Bone marrow (tissue), 2 donors: ENCODE measurements at places on chromosomes 4 and X.

- no peak for DNase-seq
Observed at GRCh38 chrX:64152857-64153256, 52.7 kb downstream of the AMER1 start.

DNA sequence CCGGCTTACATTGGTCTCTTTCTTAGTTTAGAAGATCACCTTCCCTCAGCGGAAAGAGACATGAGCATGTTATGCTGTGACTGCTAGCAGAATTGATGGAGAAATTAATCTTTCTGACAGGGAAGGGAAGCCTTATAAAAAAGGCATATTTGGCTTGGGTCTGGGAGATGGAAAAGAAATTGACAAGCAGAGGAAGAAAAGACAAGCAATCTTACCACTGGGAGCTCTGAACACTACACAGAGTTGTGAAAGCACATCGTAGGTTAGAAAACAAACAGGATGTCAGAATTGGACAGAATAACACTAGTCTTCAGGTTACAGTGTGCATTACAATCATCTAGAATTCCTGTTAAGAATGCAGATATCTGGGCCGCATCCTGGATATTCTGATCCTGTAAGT, 1493.8 kb upstream of the IGFBP7 start:
- DNase-seq, result no peak

DNA sequence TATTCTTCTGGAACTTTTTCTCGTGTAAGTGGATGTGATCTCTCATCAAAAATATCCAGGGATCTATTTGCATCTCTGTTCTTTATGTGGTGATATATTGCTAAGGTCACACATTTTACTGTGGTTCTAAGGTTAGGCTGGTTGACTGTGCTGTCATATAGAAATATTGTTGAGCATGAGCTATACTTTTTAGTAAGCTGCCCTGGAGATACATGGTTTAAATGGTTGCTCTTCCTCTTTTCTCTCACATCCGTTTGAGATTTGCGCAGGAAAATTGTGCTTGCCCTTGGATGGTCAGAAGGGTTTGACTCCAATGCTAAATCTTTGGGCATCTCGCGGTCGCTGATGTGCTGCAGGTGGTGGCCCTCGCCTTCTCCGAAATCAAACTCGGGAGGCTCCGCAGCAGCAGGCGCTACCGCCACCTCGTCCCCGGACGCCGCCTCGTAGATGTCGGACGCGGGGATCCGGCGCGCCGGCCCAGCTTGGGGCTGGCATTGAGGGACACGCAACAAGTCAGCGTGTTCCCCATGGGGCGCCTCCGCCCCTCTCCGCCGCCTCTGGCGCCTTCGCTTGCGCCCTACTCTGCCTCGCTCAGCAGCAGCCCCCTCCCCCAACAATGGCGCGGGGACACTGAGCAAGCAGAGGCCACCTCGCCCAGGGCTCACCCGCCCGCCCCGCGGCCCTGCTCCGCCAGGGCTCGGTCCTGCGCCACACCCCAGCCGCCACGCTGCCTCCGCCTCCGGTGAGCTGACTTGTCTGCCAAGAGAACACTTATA, 154.5 kb downstream of the MSN start:
- DNase-seq, result no peak

DNA sequence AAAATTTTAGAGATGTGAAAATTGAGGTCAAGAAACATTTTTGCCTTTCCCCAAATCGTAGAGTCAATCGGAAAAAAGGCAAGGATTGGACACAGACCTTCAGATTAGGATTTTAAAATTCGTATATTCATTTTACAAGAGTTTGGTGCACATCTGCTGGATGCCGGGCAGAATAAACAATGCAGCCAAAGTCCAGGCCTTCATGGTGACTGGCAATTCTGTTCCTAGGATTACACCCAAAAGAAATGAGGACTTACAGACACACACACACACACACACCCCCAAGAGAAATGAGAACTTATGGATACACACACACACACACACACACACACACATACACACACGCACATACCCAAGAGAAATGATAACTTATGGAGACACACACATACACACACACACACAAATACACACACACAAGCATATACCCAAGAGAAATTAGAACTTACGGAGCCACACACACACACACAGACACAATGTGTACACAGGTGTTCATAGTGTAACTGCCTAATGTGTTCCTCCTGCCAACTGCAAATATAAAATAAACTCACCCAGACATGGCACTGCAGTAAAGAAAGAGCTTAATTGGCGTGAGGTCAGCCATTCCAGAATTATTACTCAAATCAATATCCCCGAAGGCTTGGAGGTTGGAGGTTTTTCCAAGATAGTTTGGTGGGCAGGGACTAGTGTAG, 165.7 kb upstream of the STS start:
- DNase-seq, result no peak

DNA sequence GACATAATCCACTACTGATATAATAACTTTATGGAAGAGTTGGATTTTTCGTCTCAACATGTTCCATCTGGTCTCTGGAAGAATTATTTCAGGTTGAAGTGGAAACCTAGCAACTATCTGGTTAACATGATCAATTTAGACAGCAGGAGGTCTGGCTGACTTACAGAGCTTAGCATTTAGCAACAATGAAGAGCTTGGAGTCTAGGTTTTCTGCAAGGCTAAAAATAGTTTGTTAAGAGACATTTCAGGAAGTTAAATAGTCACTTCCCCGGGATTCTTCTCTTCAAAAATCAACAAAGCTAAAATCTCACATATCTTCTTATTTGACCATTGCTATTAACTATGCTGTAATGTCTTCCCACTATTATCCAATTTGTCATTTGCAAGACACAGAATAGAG, 418.6 kb upstream of the DIPK2B start:
- DNase-seq, result no peak

- no peak for DNase-seq
Observed at GRCh38 chr4:8671712-8672290, 79.2 kb downstream of the CPZ start.

GRCh38 chrX:13697976-13698375, 9.0 kb downstream of the RAB9A start:
- no peak for DNase-seq

- no peak for DNase-seq
Observed at GRCh38 chr4:125773931-125774330, 459.2 kb downstream of the FAT4 start.

DNA sequence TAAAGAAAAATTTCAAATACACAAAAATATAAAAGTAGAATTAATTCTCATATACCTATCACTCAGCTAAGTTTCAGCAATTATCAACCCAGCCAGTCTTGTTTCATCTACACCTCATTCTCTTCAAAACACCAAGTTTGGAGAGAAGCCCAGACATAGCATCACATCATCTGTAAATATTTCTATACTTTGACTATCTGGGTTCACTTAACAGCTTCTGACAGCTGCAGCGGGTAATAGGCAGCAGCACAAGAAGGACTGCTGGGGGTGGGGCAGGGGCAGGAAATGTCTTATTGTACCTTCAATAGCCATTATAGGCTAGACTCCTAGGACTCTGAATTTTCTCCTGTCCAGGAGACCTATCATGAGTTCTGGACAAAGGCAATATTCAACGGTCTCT, 54.1 kb downstream of the PHF8 start:
- no peak for DNase-seq
